ENCODE measurements at places on chromosomes 11 and 22.

- DNase-seq: no peak
Measured at GRCh38 chr11:134120921-134121526, 52.2 kb downstream of the JAM3 start.

DNA sequence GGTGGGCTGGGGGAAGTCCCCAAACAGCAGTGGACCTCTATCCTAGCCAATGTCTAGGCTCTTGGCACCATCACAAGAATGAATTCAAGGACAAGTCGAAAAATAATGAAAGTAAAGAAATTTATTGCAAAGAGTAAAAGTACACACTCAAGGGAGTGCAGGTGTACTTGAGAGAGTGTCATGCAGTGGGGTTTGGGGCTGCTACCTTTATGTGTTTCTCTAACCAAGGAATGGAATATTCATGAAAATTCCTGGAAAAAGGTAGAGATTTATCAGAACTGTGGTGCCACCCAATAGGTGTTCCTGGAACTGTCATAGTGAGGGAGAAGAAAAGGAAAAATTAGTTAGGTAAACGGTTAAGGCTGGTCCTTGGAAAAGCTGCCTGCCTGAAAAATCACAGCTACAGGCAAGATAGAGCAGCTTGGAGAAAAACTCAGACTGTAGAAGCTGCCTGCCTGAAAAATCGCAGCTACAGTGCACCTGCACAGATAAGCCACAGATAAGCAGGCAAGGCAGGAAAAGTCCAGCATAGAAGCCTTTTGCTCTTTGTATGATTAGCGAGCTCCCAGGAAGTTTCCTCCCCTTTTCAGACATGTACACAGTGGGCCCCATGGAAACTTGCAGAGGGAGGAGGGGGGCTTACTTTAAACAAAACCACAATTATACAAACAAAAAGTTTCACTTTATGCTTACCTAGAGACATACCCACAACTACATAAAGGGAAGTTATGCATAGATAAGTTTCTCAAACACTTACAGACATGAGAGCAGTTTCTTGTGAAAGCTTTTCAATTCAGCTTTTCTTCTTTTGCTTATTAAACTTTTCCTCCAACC is 71.4 kb upstream of the B3GNT6 start:
- DNase-seq: peak; percentile 23

- DNase-seq: peak; percentile 61
Measured at GRCh38 chr11:75577207-75577606, 15.2 kb downstream of the SERPINH1 start.

DNA sequence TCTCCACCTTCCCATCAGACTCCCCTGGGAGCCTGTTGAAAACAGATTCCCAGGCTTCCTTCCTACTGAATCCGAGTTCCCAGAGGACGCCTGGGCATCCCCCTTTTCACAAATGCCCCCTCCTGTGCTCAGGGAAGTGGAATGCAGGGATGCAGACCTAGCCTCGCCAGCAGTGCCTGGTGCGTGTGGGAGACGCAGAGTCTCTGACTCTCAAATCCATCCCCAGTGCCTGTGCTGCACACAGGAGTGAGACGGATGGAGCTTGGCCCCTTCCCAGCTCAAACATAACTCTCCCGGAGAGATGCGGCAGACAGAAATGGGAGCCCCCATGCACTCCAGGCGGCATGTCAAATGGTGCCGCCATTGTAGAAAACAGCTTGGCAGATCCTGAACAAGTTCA is 62.6 kb downstream of the CTTN start:
- no peak for DNase-seq

- DNase-seq: no peak
Measured at GRCh38 chr11:2076441-2076840, 62.7 kb downstream of the IGF2 start.

DNA sequence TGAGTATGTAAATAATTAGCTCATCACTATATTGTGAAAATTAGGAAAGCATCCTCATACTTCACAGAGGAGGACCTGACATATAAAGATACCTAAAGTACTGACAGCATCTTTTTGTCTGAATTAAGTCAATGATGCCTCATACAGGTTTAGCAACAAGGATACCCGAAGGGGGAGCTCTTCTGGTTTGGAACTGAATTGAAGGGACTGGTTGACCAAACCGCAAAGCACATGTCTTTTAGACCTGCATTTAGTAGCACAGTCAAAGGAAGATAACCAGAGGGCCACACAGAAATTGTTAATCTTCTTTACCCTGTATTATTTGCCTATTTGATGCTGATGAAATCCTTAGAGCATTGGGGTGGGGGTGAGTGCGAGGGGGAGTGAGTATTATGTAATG is 12.9 kb upstream of the WT1 start:
- no peak for DNase-seq

DNA sequence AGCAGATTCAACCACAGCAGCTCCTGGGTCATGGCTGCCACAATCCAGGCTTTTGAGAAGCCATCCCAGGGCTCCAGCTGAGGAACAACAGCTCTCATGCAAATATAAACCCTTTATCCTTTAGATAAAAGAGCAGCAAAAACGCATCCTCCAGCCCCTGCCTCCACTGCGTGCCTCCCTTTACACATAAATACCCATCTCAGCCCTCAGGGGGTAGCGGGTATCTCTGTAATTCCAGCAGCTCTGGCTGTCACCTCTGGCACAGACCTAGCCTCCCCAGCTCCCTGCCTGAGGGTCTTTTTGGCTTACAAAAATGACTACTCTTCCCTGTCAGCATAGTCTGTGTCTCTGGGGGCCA is 21.6 kb downstream of the LMO1 start:
- DNase-seq: no peak
